ENCODE measurements at places on chromosomes 11 and 22.

DNA sequence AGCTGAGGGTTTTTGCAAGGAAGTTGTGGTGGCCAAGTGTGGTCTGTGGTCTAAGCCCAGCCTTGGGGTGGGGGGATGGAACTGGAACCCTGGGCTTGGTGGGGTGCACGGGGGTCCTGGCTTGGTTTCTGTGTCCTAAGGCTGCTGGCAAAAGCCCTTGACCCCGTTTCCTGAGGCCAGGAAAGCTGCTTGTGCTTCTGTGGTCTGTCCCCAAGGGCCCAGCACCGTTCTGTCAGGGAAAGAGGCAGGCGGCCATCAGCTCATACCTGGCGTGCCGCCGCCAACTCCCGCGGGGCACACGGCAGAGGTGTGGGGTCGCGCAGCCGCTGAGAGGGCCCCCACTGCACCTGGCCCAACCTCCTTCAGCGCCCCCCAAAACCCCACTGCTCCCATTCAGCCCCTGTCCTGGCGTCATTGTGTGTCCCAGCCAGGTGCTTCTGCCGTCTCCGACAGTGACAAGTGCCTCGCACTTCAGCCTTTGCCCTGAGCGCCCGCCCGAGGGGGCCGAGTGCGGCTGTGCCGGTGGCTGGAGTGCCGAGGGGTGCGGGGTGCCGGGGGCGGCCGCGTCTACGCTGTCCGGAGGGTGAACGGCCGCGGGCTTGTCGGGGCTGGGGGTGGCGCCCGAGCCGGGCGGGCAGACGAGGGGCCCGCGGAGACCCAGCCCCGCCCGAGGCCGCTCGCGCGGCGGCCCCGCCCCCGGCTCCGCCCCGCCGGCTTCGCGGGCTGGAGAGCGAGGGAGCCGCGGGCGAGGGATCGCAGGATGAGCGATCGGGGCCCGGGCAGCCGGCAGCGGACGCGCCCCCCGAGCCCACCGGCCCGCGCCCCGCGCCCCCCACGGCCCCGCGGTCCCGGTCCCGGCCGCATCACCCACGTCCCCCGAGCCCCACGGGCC is at the start of gene CNIH2:
Gene CNIH2, plus strand, starts transcription at position 705 of the 892 bp plus-strand sequence. CDS start 282 bp downstream, outside the sequence.
- no peak for DNase-seq
- H3K27ac ChIP-seq = no peak within 1 kb of the TSS
- no peaks in the 10 kb centered on the region for H3K27me3 ChIP-seq
- H3K4me1 ChIP-seq = peaks cover 40% of the 10 kb centered on the region
- peaks cover 43% of the 10 kb centered on the region for H3K36me3 ChIP-seq

DNA sequence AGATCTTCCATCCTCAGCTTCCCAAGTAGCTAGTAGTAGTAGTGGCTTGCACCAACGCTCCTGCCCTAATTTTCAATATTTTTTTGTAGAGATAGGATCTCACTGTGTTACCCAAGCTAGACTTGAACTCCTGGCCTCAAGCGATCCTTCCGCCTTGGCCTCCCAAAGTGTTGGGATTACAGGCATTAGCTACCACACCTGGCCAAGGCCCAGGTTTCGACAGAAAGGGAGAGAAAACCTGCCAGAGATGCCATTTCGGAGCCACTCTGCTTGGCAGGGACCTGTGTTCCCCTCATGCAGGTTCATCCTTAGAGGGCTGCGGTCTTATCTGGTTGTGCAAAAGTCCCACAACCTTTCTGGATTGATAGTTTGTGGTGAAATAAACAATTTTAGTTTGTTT is 41.4 kb downstream of the FAM83F start:
- no peak overlapping the region for H3K4me3 ChIP-seq
- DNase-seq = peak; percentile 38
- H3K36me3 ChIP-seq = no peaks in the 10 kb centered on the region
- H3K4me1 ChIP-seq = peaks cover 26% of the 10 kb centered on the region
- H3K27ac ChIP-seq = no peak overlapping the region
- no peaks in the 10 kb centered on the region for H3K27me3 ChIP-seq

DNA sequence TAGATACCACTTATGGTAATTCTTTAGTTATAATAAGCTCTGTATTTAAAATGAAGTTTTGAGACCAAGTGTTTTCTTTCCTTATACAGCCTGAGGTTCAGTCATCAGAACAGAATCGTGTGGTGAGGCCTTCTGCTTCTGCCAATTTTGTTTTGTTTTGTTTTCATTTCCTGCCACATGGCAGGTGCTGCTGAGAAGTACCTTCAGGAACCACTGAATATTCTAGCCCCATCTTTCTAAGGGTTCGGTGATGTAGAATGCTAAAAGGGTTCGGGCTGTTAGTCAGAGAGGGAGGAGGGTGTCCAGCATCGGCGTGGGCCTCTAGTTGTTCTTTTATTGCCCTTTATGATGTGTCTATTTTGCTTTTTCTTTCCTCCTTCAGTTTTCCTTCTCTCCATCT is 25.8 kb downstream of the TNRC6B start:
- no peaks in the 10 kb centered on the region for H3K36me3 ChIP-seq
- H3K4me3 ChIP-seq = no peak overlapping the region
- H3K27ac ChIP-seq = no peak overlapping the region
- no peaks in the 10 kb centered on the region for H3K27me3 ChIP-seq

- H3K4me3 ChIP-seq = no peak overlapping the region
Measured at GRCh38 chr22:44143105-44143474, 37.6 kb upstream of the PARVG start.

GRCh38 chr22:47995718-47996117 is 1233.3 kb downstream of the TBC1D22A start:
- no peak overlapping the region for H3K27ac ChIP-seq
- H3K4me1 ChIP-seq = no peaks in the 10 kb centered on the region
- H3K27me3 ChIP-seq = peaks cover 6% of the 10 kb centered on the region
- DNase-seq = no peak
- H3K4me3 ChIP-seq = no peak overlapping the region
- no peaks in the 10 kb centered on the region for H3K36me3 ChIP-seq

GRCh38 chr11:4593739-4594138 is at the start of gene OR52I1:
OR52I1 (plus strand) TSS chr11:4594039; CDS start chr11:4594039, 0 bp downstream.
- no peak within 1 kb of the TSS for H3K27ac ChIP-seq
- no peak within 1 kb of the TSS for H3K4me3 ChIP-seq
- no peaks in the 10 kb centered on the region for H3K27me3 ChIP-seq
- no peak for DNase-seq

GRCh38 chr11:32830796-32831195 is 1.1 kb downstream of the PRRG4 start:
- peaks cover 20% of the 10 kb centered on the region for H3K4me1 ChIP-seq
- H3K36me3 ChIP-seq = no peaks in the 10 kb centered on the region
- peak overlapping the region; percentile 83 for H3K27ac ChIP-seq
- no peak for DNase-seq

GRCh38 chr11:13046637-13047570 is 37.8 kb downstream of the RASSF10 start:
- no peaks in the 10 kb centered on the region for H3K36me3 ChIP-seq
- no peak overlapping the region for H3K4me3 ChIP-seq
- H3K4me1 ChIP-seq = peaks cover 10% of the 10 kb centered on the region
- no peak for DNase-seq
- H3K27ac ChIP-seq = no peak overlapping the region

GRCh38 chr11:46513934-46514342 is 79.9 kb downstream of the AMBRA1 start:
- no peaks in the 10 kb centered on the region for H3K27me3 ChIP-seq
- H3K4me1 ChIP-seq = peaks cover 19% of the 10 kb centered on the region
- DNase-seq = no peak
- no peak overlapping the region for H3K4me3 ChIP-seq
- H3K36me3 ChIP-seq = peaks cover 6% of the 10 kb centered on the region

DNA sequence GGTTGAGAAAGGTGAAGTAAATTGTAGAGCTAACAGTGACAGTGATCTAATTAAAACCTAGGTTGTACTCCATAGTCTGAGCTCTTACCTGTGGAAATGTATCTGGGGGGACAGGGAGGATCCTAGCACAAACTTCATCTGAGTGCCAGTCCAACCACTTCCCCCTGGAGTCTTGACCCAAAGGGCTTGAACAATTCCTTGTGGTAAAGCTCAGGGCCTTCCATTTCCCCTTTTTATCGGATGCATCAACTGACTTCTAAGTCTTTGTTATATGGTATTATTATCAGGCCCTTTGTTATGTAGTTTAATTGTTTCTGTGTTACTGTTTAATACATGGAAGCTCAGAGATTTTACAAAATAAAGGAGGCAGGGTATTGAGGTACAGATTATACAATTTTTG is 140.2 kb upstream of the SESN3 start:
- no peak overlapping the region for H3K4me3 ChIP-seq
- H3K36me3 ChIP-seq = no peaks in the 10 kb centered on the region

- no peak for DNase-seq
- peaks cover 5% of the 10 kb centered on the region for H3K27me3 ChIP-seq
- H3K4me3 ChIP-seq = peak overlapping the region; percentile 53
- H3K36me3 ChIP-seq = no peaks in the 10 kb centered on the region
- H3K27ac ChIP-seq = no peak overlapping the region
- peaks cover 22% of the 10 kb centered on the region for H3K4me1 ChIP-seq
Measured at GRCh38 chr22:18110954-18111758, 547 bp downstream of the TUBA8 start.

DNA sequence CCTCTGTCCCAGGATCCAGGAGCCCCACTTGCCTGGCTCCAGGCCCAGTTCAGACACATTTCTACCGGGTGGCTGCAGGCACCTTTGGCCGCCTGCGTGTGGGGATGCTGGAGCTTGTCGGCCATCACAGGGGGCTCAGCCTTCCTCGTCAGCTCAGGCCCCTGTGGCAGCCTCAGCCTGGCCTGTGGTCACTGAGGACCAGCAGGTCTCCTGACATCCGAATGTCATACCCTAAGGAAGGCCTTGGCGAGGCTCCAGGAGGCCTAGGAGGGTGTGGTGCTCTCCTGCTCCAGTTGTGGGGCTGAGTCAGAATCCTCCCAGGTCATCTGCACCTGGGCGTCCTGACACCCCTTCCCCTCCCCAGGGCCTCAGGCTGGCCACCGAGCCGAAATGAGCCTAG is 14.9 kb upstream of the SOX10 start:
- peak overlapping the region; percentile 58 for H3K27ac ChIP-seq
- H3K4me3 ChIP-seq = no peak overlapping the region
- H3K4me1 ChIP-seq = peaks cover 51% of the 10 kb centered on the region
- no peaks in the 10 kb centered on the region for H3K27me3 ChIP-seq

DNA sequence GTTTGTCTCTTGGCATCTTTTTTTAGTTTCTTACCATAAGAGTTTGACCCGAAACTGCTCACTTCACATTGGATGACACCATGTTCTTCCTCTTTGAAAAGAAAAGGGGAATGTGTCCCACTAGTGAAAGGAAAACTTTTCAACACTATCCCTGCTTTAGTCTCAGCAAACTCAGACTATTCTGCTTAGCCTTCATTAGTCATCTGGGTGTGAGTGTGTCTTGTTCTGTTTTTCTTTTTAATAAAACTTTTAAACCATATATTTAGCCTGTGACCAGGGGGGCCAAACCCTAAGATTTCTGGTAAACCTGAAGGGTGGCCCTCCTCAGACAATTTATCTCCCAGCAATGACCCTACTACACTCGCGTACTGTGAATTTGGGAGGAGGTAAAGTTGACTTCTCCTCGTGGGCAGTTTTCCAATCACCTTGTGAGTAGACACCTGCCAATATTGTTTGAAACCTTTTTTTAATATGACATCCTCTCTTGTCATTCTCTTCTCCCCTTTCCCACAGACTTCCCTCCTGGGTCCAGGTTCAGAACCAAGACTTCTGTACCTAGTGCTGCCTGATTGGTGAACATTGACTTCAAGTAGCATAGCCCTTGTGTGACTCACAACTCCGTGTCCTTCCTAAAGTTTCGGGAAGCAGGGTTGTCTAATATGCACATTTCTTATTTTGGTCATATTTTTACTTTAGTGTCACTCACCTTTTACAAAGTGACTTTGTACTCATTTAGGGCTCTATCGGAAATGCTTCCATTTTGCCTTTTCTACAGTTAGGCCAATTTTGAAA is 39.9 kb downstream of the DBX1 start:
- H3K4me3 ChIP-seq = no peak overlapping the region
- no peaks in the 10 kb centered on the region for H3K27me3 ChIP-seq
- H3K36me3 ChIP-seq = peaks cover 23% of the 10 kb centered on the region
- H3K27ac ChIP-seq = no peak overlapping the region
- H3K4me1 ChIP-seq = no peaks in the 10 kb centered on the region
- DNase-seq = no peak

GRCh38 chr11:44777209-44778194 is 50.7 kb downstream of the TSPAN18 start:
- no peaks in the 10 kb centered on the region for H3K36me3 ChIP-seq
- no peak for DNase-seq
- H3K4me3 ChIP-seq = no peak overlapping the region

DNA sequence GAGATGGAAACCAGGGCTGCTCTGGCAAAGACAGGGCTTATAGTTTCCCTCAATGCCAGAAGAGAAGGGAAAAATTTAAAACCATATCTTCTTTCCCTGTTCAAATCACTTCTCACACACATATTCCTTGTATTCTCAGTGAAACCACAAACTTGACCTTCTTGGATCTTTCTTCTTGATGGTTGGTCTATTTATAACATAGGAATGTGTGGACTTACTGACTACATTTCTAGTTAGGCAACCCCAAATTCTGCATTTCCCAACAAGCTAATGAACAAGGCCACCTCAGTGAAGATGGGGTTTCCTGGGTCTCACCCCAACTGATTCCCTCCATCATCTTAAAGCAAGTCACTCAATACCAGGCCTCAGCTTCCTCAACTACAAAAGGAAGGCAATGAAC is 3.8 kb upstream of the QSER1 start:
- no peak overlapping the region for H3K4me3 ChIP-seq
- no peaks in the 10 kb centered on the region for H3K36me3 ChIP-seq

GRCh38 chr11:46541593-46542371 is 52.0 kb downstream of the AMBRA1 start:
- no peaks in the 10 kb centered on the region for H3K27me3 ChIP-seq
- H3K36me3 ChIP-seq = peaks cover 65% of the 10 kb centered on the region
- no peak overlapping the region for H3K4me3 ChIP-seq
- peaks cover 5% of the 10 kb centered on the region for H3K4me1 ChIP-seq

DNA sequence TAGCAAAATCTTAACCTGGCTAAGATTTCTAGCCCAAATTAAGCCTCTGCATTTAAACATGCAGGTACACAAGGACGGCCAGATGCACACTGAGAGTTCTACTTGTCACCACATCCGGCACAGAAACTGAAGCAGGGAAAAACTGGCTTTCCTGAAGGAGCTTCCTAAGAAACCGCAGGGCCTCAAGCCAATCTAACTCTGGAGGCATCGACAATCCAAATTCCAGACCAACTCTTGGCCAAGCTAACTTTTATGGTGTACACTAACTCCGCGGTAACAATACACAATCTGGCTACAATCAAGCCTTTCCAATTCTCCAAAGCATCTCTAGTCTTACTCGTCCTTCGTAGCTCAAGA is 1.2 kb downstream of the MSANTD2 start:
- peak overlapping the region; percentile 95 for H3K27ac ChIP-seq
- H3K4me3 ChIP-seq = peak overlapping the region; percentile 99
- DNase-seq = no peak

DNA sequence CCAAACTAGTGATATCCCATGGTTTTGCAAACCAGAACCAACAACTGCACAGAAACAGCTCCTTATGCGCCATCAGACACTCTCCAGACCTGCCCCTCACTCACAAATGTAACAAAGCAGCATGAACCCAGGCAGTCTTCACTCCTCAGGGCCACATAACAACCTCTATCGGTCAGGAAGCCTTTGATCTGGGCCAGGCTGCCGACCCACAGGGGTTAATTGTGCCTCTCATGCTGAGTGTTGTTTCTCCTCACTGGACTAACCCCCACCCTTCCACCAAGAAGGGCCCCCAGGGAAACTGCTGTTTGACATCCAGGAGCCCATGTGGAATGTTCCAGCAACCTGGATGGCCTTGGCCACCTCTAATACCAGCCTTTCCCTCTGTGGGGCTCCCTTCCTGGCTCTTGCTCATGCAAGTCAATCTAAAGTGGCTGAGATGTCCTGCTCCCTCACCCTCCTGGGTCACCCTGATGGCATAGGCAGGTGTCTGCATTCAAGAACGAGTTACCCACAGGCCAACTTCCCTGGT is 7.9 kb upstream of the RGL4 start:
- no peaks in the 10 kb centered on the region for H3K27me3 ChIP-seq
- H3K27ac ChIP-seq = no peak overlapping the region
- DNase-seq = no peak

Data from suprapubic skin (tissue), 4 donors.